ENCODE measurements at places on chromosomes 11 and 22.

DNA sequence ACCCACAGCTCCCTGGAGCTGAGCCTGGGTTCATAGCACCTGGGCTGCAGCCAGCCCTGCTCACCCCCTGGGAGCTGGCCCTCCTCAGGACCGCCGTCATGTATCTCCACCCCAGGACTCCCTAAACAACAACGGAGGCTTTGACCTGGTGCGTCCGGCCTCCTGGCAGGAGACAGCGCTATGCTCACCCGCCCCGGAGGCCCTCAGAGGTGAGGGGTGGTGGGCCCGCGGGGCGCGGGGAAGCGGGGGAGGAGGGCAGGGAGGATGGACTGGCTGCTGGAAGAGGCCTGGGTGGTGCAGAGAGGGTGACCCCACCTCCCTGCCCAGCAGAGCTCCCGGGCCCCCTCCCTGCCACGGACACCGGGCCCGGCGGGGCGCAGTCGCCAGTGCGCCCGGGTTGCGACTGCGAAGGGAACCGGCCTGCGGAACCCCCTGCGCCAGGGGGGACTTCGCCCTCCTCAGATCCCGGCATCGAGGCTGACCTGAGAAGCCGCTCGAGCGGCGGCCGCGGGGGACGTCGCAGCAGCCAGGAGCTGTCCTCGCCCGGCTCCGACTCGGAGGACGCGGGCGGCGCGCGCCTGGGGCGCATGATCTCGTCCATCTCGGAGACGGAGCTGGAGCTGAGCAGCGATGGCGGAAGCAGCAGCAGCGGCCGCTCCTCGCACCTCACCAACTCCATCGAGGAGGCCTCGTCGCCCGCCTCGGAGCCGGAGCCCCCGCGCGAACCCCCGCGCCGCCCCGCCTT is 3.1 kb downstream of the MAPK8IP2 start:
- no peak for DNase-seq
- no peak overlapping the region for H3K4me3 ChIP-seq
- H3K4me1 ChIP-seq = peaks cover 9% of the 10 kb centered on the region

- H3K27me3 ChIP-seq = peaks cover 9% of the 10 kb centered on the region
- H3K27ac ChIP-seq = no peak overlapping the region
- no peak overlapping the region for H3K4me3 ChIP-seq
- peaks cover 1% of the 10 kb centered on the region for H3K36me3 ChIP-seq
- no peaks in the 10 kb centered on the region for H3K4me1 ChIP-seq
- no peak for DNase-seq
Measured at GRCh38 chr22:48934446-48934845, 893.2 kb downstream of the BRD1 start.

GRCh38 chr11:42345933-42346332 is 886.5 kb upstream of the LRRC4C start:
- no peak overlapping the region for H3K27ac ChIP-seq
- H3K4me1 ChIP-seq = no peaks in the 10 kb centered on the region
- H3K36me3 ChIP-seq = no peaks in the 10 kb centered on the region
- no peak overlapping the region for H3K4me3 ChIP-seq
- DNase-seq = no peak

DNA sequence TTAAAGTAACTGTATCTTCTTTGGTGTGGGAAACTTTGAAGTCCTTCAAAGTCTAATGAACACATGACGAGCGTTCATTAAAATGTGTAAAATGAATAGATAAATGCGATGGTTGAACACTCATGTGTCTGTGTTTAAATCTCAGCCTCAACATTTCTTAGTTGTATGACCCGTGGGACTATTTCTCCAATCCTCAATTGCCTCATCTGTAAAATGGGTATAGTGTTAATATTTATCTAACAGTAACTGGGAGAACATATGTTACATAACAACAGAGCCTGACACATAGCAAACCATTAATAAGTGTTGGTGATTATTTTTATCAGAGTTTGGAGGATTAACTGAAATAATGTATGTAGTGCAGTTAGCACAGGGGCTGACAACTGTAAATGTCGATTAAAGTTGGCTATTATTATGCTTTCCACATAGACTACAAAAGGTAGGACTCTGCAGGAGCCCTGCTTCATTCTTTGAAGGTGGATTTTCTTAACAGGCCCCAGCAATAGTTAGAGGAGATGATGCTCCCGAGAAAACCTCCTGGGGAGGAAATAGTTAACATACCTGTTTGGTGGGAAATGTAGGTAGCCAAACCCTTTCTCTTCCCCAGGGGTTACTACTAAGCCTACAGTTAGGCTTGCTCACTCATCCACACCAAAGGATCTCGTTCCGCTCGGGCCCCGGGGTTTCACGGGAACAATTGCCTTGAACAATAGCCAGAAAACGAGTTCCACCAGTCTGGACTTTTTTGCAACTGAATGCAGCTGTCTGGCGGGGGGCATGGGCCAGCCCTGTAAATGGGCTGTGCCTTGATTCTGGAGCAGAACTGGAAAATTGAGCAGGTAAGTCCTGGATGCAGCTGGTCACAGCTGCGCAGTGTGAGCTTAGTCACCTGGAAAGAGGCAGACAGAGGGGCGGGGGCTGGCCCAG is 133.4 kb downstream of the DBX1 start:
- H3K27me3 ChIP-seq = no peaks in the 10 kb centered on the region
- H3K4me3 ChIP-seq = peak overlapping the region; percentile 61
- peak overlapping the region; percentile 85 for H3K27ac ChIP-seq
- H3K4me1 ChIP-seq = peaks cover 80% of the 10 kb centered on the region
- DNase-seq = no peak
- peaks cover 1% of the 10 kb centered on the region for H3K36me3 ChIP-seq

DNA sequence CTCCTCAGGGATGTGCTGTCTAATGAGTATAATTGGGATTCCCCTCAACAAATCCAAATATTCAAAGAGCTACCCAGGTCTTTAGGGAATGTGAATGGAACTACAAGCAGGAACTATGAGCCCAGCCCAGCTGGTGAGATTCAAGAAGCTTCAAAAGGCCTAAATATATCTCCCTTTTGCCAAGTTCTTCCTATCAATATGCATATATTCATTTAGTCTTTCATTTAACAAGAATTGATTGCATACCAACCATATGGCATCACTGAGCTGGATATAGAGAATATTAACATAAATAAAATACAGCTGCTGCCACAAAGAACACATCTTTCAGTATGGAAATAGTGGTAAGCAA is 58.9 kb upstream of the PRSS23 start:
- no peaks in the 10 kb centered on the region for H3K36me3 ChIP-seq
- H3K27me3 ChIP-seq = no peaks in the 10 kb centered on the region
- H3K4me3 ChIP-seq = no peak overlapping the region
- peaks cover 98% of the 10 kb centered on the region for H3K4me1 ChIP-seq
- H3K27ac ChIP-seq = peak overlapping the region; percentile 100

GRCh38 chr11:66713746-66714480 is 15.1 kb downstream of the SPTBN2 start:
- H3K36me3 ChIP-seq = peaks cover 12% of the 10 kb centered on the region
- DNase-seq = no peak

DNA sequence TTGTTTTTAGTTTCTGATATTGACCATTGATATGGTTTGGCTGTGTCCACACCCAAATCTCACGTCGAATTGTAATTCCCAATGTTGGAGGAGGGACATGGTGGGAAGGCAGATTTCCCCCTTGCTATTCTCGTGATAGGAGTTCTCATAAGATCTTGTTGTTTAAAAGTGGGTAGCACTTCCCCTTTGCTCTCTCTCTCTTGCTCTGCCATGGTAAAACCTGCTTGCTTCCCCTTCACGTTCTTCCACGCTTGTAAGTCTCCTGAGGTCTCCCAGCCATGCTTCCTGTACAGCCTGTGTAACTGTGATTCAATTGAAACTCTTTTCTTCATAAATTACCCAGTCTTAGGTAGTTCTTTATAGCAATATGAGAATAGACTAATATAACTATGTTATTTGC is 203.6 kb upstream of the CHORDC1 start:
- H3K36me3 ChIP-seq = no peaks in the 10 kb centered on the region
- no peaks in the 10 kb centered on the region for H3K4me1 ChIP-seq
- H3K4me3 ChIP-seq = no peak overlapping the region
- H3K27me3 ChIP-seq = peaks cover 6% of the 10 kb centered on the region
- no peak for DNase-seq

- DNase-seq = no peak
- H3K27me3 ChIP-seq = peaks cover 5% of the 10 kb centered on the region
- no peak overlapping the region for H3K4me3 ChIP-seq
- no peak overlapping the region for H3K27ac ChIP-seq
- no peaks in the 10 kb centered on the region for H3K36me3 ChIP-seq
- H3K4me1 ChIP-seq = no peaks in the 10 kb centered on the region
Measured at GRCh38 chr11:41201156-41201555, 258.3 kb downstream of the LRRC4C start.
